ENCODE measurements at places on chromosomes 2 and 18.

DNA sequence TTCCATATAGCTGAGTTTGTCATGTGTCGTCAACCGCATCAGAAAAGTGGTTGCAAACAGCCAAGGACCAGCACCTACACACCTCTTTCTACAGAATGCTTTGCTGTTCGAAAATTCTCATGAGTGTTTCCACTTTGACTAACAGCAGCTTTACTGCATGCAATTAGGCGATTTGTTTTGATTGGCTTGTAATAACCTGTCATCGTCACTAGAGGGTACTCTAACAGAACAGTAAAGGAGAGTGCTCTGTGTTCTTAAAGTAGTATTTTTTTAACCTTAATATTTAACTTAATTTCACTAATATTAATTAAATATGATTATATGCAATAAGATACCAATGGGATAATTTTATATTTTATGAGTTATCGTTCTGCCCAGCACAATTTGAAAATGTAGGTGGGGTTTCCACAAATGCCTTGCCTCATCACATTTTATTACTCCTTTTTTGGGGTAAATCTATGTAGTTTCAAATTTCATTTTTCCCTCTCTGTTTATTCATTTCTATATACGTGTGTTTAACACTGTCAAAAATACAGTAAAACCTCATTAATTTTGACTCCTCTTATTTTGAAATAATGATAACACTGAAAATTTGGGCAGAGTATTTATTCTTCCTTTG lies 502.2 kb downstream of the NRXN1 start:
- DNase-seq = no peak

DNA sequence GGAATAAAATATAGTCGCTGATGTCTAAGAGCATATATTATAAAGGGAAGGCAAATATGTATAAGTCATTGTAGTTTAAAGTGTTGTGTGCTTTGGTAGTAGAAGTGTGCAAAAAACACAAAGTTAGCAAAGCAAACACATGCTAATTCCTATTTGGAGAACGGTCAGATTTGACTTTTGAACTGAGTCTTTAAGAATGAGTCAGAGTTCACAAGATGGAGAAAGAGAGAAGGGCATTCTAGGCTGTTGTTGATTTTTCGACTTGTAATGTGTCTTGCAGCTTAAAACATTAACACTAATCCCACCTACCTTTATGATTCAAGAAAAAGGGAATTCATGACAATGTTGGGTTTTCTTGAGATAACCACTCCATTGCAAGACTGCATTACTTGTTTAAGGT lies 98.1 kb downstream of the CRIM1 start:
- DNase-seq = no peak

DNA sequence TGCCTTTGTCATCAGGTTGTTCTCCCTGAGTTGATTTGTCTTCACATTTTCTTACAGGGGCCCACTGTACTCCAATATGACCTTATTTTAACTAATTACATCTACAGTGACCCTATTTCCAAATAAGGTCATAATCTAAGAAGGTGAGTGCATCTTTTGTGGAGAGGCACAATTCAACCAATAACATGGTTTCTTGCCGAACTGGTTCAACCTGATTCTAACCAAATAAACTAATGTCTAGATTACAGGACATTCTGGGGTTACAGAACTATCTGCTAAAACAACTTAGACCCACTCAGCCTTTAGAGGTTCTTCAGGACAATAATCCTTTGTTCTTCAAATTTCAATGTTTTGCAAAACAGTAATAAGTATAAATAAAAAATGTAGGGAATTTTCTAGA lies 496.5 kb upstream of the SOX11 start:
- no peak for DNase-seq

- DNase-seq = no peak
Measured at GRCh38 chr2:168194784-168195522, 52.4 kb downstream of the STK39 start.

- no peak for DNase-seq
Measured at GRCh38 chr18:9140984-9141383, 4.4 kb downstream of the ANKRD12 start.

GRCh38 chr2:24914713-24915112 lies 5.3 kb downstream of the ADCY3 start:
- DNase-seq = no peak

DNA sequence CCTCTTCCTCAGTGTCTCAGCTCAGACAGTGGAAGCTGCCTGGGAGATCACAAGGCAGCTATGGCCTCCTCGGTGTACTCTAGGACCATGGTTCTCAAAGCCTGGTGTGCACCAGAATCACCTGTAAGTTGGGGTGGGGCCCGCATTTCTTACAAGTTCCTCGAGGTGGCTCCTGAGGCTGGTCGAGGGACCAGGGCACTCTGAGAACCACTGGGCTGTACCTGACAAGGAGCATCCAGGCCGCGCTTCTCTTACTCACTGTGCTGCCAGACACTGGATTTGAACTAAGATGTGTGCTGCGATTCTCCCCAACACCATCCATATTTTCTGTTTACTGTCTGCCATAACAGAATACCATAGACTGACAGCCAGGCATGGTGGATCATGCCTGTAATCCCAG lies 59.5 kb downstream of the DIPK1C start:
- DNase-seq = no peak

- DNase-seq = no peak
Measured at GRCh38 chr2:105396254-105397024, 2.4 kb downstream of the FHL2 start.

DNA sequence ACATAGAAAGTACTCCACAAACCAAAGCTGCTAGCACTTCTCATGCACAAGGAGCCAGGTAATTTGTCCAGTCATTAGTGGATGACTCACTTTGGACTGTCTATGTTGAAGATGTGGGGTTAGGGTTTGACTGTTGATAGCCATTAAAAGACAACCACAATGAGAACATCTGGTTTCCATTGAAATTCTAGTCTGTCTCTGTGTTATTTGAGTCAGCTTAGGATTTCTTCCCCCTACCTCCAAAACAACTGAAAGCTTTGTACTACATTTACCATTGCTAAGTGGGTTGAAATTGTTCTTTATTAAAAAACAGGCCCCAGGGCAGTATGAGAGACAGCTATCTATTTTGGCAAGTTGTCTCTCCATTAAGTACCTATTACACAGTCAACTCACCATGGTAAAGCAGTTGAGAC lies 50.2 kb upstream of the ANKRD44 start:
- DNase-seq = no peak

GRCh38 chr2:125471963-125472362 lies 1184.0 kb upstream of the GYPC start:
- no peak for DNase-seq

DNA sequence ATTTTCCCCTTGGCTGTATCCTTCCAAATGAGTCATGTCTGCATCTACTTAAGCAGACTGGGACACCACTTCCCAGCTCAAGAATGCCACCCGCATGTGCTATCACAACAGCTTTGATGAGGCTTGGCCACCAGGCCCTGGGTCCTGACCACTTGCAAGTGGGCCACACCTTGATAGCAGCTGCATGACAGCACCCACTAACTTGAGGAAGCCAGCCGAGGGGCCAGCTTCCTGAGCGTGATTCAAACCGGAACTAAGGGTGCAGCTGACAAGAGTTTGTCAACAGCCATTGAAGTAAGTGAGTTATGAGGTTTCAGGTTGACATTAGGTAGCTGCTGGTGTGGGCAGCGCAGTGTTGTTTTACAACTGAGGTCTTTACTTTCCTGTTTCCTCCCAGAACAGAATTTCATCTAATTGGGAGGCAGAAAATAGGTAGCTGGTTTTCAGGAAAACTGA lies 54.4 kb downstream of the EPHA4 start:
- DNase-seq = peak; percentile 8
